Stomach (tissue), 19 donors: ENCODE measurements at places on chromosomes 16 and 17.

DNA sequence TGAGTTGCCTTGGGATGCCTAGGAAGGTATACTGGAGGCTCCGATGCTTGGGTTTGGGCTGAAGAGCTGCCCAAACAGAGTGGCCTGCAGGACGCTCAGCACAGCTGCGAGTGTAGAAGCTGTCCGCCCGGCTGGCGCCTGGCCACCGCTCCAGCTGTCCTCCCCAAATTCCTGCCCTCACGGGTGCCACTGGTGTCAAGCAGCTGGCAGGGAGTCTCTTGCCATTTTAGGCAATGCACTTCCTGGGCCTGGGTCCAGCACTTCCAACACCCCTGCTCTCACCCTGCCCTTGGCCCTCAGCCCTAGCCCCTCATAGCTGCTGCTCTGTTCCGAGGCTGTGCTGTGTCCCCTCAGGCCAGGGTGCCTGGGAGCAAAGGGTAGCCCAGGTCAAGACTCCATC lies 5.2 kb upstream of the PKMYT1 start:
- DNase-seq, result no peak
- H3K4me1 ChIP-seq, result peaks cover 38% of the 10 kb centered on the region
- H3K36me3 ChIP-seq, result no peaks in the 10 kb centered on the region
- H3K27me3 ChIP-seq, result no peaks in the 10 kb centered on the region
- no peak overlapping the region for H3K4me3 ChIP-seq

- no peaks in the 10 kb centered on the region for H3K27me3 ChIP-seq
- H3K27ac ChIP-seq, result no peak overlapping the region
- H3K36me3 ChIP-seq, result no peaks in the 10 kb centered on the region
- no peaks in the 10 kb centered on the region for H3K4me1 ChIP-seq
- no peak overlapping the region for H3K4me3 ChIP-seq
- DNase-seq, result no peak
These were observed 361.3 kb upstream of the SOX9 start for GRCh38 chr17:71759422-71760060.

GRCh38 chr17:33049781-33050414 lies 58.3 kb downstream of the SPACA3 start:
- H3K27ac ChIP-seq, result no peak overlapping the region
- no peak overlapping the region for H3K4me3 ChIP-seq
- no peaks in the 10 kb centered on the region for H3K36me3 ChIP-seq
- no peaks in the 10 kb centered on the region for H3K4me1 ChIP-seq
- DNase-seq, result peak; percentile 61

DNA sequence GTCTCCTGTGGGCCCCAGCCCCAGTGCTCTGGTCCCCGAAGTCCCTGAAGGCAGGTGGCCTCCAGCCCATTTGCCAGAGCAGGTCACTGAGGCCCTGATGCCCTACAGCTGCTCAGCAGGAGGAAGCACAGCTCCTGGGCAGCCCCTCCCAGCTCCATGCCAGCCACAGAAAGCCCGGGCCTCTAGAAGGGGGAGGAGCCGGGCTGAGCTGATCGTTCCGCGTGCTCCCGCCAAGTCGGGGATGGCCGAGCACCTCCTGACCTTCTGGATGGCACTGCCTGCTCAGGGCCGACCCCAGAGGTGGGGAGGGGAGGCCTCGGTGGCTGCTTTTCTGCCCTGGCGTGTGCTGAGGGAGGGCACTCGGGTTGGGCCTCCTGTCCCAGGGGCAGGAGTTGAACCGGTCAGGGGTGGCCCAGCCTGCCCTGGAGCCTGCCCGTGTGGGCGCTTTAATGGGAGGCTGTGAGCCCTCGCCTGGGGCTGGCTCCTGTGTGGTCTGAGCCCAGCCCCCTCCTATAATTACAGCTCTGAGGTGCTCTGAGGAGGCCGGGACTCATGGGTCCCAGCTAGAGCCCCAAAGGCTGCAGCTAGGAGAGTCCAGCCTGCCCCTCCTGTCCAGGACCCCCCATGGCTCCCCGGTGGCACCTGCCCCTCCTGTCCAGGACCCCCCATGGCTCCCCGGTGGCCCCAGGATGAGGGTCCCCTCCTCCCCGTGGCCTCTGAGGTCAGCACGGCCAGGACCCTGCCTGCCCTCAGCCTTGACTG lies 29.7 kb downstream of the ZFPM1 start:
- peaks cover 100% of the 10 kb centered on the region for H3K4me1 ChIP-seq
- peak overlapping the region; percentile 81 for H3K27ac ChIP-seq
- H3K36me3 ChIP-seq, result no peaks in the 10 kb centered on the region
- no peak overlapping the region for H3K4me3 ChIP-seq
- peak; percentile 70 for DNase-seq

DNA sequence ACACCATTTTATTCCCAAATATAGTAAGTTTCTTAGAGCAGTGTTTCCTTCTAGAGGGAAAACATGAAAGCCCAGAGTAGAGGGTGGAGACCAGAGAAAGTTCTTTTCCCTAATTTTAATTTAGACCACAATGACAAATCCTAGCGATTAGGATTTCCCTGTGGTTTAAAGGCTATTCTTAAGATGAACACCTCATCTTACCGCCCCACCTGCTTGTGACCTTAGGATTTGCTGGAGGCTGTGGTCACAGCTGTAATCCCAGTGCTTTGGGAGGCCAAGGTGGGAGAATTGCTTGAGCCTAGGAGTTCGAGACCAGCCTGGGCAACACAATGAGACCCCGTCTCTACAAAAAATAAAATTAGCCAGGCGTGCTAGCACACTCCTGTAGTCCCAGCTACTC lies 51.1 kb downstream of the GPRC5B start:
- DNase-seq, result no peak
- no peak overlapping the region for H3K4me3 ChIP-seq
- no peaks in the 10 kb centered on the region for H3K27me3 ChIP-seq
- no peaks in the 10 kb centered on the region for H3K36me3 ChIP-seq
- H3K27ac ChIP-seq, result no peak overlapping the region
- H3K4me1 ChIP-seq, result peaks cover 5% of the 10 kb centered on the region

- DNase-seq, result peak; percentile 79
- H3K4me1 ChIP-seq, result peaks cover 71% of the 10 kb centered on the region
- H3K4me3 ChIP-seq, result no peak overlapping the region
These were observed 17.8 kb upstream of the NAGLU start for GRCh38 chr17:42518046-42518754.

GRCh38 chr17:15271741-15272140 lies 6.6 kb upstream of the PMP22 start:
- no peak for DNase-seq
- H3K4me1 ChIP-seq, result no peaks in the 10 kb centered on the region
- H3K27ac ChIP-seq, result no peak overlapping the region
- no peak overlapping the region for H3K4me3 ChIP-seq

- no peaks in the 10 kb centered on the region for H3K4me1 ChIP-seq
- H3K27ac ChIP-seq, result no peak overlapping the region
- peaks cover 68% of the 10 kb centered on the region for H3K36me3 ChIP-seq
- no peak overlapping the region for H3K4me3 ChIP-seq
These were observed 26.4 kb downstream of the SMYD4 start for GRCh38 chr17:1803280-1803679.

- no peaks in the 10 kb centered on the region for H3K36me3 ChIP-seq
- H3K4me3 ChIP-seq, result no peak overlapping the region
- peaks cover 10% of the 10 kb centered on the region for H3K4me1 ChIP-seq
- no peaks in the 10 kb centered on the region for H3K27me3 ChIP-seq
- peak; percentile 34 for DNase-seq
- H3K27ac ChIP-seq, result no peak overlapping the region
These were observed 27.2 kb upstream of the RPH3AL start for GRCh38 chr17:379531-380465.

DNA sequence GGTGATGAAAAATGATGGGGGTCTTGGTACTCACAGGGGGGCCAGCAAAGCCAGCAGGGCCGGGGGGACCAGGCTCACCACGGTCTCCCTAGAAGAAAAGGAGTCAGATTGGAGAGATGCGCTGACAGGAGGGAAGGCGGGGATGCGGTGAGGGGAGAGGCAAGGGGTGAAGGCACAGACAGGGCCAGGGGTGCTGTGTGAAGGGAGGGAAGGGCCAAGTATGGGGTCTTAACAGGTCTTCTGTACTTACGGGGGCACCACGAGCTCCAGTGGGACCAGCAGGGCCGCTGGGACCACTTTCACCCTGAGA lies 11.2 kb downstream of the COL1A1 start:
- H3K4me3 ChIP-seq, result no peak overlapping the region
- DNase-seq, result no peak
- no peaks in the 10 kb centered on the region for H3K4me1 ChIP-seq

DNA sequence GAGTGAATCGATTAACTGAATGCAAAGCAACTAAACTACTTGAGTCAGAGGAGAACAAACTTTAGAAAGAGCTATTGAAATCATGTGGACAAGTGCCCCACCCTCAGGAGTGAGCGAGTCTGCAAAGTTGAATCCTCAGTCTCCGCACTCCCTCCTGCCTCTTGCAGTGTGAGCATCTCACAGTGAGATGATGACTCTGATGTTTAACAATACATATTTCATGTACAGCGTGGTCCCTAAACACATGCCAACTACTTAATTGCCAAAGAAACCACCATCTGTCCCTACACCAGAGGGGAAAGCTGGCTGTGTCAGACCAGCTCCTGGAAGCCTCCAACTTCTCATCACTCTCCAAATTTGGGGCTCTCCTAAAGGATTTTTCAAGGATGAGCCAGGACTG lies 31.2 kb downstream of the PIMREG start:
- H3K27me3 ChIP-seq, result no peaks in the 10 kb centered on the region
- peaks cover 31% of the 10 kb centered on the region for H3K36me3 ChIP-seq
- DNase-seq, result no peak
- H3K4me1 ChIP-seq, result peaks cover 11% of the 10 kb centered on the region

- H3K4me1 ChIP-seq, result peaks cover 13% of the 10 kb centered on the region
- H3K4me3 ChIP-seq, result peak overlapping the region; percentile 66
These were observed 484 bp upstream of the NUDT7 start for GRCh38 chr16:77721752-77722308.

DNA sequence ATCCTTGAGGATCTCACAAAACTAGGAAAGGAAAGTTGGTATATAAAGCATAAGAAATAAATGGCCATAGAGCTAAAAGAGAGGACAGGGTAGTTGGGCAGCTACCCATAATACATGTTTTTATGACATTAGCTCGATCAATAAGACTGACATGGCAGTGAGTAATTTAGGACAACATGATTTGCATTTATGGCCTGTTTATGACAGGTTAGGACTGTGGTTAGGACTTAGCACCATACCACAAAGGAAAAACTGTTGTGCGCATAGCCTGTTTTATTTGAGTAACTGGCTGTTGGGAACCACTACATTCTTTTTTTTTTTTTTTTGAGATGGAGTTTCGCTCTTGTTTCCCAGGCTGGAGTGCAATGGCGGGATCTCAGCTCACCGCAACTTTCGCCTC lies 18.0 kb upstream of the TRIM37 start:
- no peak overlapping the region for H3K4me3 ChIP-seq
- peaks cover 11% of the 10 kb centered on the region for H3K36me3 ChIP-seq
- H3K4me1 ChIP-seq, result no peaks in the 10 kb centered on the region

GRCh38 chr16:70749681-70750601 lies 51.0 kb downstream of the VAC14 start:
- no peaks in the 10 kb centered on the region for H3K36me3 ChIP-seq
- H3K4me3 ChIP-seq, result no peak overlapping the region
- peak; percentile 60 for DNase-seq
- peaks cover 89% of the 10 kb centered on the region for H3K4me1 ChIP-seq
- peak overlapping the region; percentile 91 for H3K27ac ChIP-seq
- H3K27me3 ChIP-seq, result no peaks in the 10 kb centered on the region

DNA sequence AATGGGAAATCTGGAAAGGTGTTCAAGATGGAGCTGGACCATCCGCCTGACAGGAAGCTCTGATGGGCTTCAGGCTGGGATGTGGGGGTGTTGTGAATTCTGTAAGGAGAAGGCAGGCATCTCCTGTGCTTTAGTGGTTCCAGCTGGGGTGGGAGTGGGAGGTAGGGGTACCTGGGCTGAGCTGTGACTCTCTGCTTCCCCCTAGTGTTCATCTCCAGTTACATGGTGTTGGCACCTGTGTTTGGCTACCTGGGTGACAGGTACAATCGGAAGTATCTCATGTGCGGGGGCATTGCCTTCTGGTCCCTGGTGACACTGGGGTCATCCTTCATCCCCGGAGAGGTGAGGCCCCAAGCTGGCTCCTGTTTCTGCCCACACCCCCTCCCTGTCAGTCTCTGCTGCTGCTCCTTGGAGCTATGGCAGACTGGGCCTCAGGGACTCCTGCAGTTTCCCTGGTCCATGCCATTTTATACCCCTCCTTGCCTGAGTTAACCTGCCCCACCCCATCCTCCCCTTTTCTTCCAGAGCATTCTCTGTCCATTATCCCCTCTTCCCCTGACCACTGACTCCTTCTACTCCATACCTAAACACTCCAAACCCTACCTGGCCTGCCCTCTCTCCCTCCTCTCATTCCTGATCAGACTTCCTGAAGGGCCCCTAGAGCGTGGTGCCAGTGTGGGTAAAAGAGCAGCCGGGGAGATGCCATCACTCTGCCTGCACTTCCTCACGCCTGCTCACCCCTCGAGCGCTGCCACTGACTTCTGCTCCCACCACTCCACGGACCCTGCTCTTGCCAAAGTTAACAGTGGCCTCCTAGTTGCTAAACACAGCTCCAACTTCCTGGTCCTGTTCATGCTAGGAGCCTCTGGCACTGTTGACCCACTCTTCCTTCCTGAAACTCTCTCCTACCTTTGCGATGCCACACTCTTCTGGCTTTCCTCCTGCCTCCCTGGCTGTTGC lies 3.4 kb downstream of the SPNS1 start:
- H3K27ac ChIP-seq, result no peak overlapping the region
- no peaks in the 10 kb centered on the region for H3K27me3 ChIP-seq

GRCh38 chr17:16915752-16916556 lies 56.0 kb downstream of the TNFRSF13B start:
- H3K27ac ChIP-seq, result no peak overlapping the region
- no peak overlapping the region for H3K4me3 ChIP-seq
- H3K36me3 ChIP-seq, result no peaks in the 10 kb centered on the region
- no peaks in the 10 kb centered on the region for H3K27me3 ChIP-seq

DNA sequence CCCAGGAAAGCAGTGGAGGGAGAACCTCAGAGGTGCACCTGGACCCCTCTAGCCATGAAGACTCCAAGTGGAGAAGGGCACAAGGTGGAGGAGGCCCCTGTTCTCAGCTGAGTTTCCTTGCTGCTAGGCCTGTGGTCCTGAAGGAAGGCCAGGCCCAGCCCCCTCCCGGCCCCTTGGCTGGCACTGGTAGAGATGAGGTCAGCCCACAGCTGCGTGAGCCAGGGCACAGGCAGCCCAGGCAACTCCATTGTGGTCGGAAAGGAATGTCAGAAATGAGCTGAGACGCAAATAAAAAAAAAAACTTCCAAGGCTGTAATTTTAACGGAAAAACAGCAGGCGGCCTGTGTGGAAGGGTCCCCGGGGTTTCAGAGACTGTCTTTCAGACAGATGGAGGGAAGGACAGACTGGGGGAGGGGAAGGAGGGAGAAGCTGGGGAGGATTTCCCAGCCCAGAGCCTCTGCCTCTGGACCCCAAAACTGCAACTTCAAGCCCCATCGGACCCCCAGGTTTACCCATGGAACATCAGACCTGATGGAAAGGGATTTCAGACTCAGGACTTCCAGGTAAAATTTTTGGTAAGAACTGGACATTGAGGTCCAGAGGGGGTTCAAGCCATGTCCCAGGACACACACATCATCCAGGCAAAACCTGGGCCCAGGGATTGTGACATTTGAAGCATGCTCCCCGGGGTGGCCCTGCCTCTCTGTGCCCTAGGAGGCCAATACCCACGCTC lies 25.6 kb upstream of the MRPS23 start:
- no peak overlapping the region for H3K4me3 ChIP-seq
- peaks cover 55% of the 10 kb centered on the region for H3K36me3 ChIP-seq
- H3K27me3 ChIP-seq, result no peaks in the 10 kb centered on the region
- peaks cover 45% of the 10 kb centered on the region for H3K4me1 ChIP-seq
- peak overlapping the region; percentile 89 for H3K27ac ChIP-seq
- peak; percentile 71 for DNase-seq

GRCh38 chr16:83298541-83298940 lies 509.2 kb upstream of the HSBP1 start:
- no peak for DNase-seq
- H3K27ac ChIP-seq, result no peak overlapping the region
- H3K4me1 ChIP-seq, result no peaks in the 10 kb centered on the region
- H3K27me3 ChIP-seq, result no peaks in the 10 kb centered on the region

GRCh38 chr17:55462711-55463110 lies 41.1 kb upstream of the MMD start:
- no peaks in the 10 kb centered on the region for H3K36me3 ChIP-seq
- H3K4me3 ChIP-seq, result no peak overlapping the region
